ENCODE measurements at places on chromosomes 13 and 19. TPM values are rescaled to one million over a fixed set of nuclear protein-coding genes. Genes with fewer than 3 reads are reported as not detected.
A peak's percentile ranks its signal among the peaks of the same experiment; 100 is the strongest.

The FOXA3 gene
- total RNA-seq, result 19.2 TPM

DNA sequence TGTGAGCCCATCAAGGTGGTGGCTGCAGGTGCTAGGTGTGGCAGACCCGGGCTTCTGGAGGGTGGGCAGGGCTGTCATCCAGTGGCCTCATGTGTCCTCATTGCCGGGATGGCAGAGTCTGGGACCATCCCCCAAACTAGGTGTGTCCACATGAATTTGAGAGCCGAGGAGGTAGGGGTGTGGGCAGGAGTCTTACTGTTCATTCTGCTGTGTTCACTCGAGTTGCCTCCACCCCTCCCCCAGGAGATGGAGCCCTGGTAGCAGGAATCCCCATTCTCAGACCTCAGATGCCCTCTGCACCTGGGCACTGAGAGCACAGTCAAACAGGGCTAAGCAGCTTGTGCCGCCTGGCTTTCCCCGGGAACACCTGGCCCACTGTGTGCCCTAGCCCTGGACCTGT lies 22.4 kb downstream of the NAXD start:
- peaks cover 90% of the 10 kb centered on the region for H3K36me3 ChIP-seq
- no peaks in the 10 kb centered on the region for H3K27me3 ChIP-seq
- DNase-seq, result no peak
- H3K4me1 ChIP-seq, result peaks cover 15% of the 10 kb centered on the region
- no peak overlapping the region for H3K27ac ChIP-seq

The ZNF724 gene
- total RNA-seq, result 1.2 TPM

GRCh38 chr13:105116966-105117365 lies 1418.5 kb downstream of the EFNB2 start:
- DNase-seq, result no peak
- no peaks in the 10 kb centered on the region for H3K27me3 ChIP-seq
- H3K4me1 ChIP-seq, result no peaks in the 10 kb centered on the region
- no peak overlapping the region for H3K27ac ChIP-seq

DNA sequence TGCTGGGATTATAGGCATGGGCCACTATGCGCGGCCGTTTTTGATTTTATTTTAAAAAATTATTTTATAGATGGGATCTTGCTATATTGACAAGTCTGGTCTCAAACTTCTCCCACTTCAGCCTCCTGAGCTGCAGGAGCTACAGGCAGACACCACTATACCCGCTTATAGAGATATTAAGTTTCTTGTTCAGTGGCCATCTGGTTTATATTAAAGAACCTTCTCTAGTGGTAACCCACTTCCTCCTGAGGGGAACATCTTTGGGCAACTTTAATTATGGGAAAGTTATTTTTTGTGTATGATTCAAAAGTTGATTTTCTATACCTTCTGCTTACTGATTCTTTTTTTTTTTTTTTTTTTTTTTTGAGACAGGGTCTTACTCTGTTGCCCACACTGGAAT lies 172.7 kb downstream of the KLF5 start:
- H3K27ac ChIP-seq, result no peak overlapping the region
- DNase-seq, result no peak
- no peak overlapping the region for H3K4me3 ChIP-seq
- H3K36me3 ChIP-seq, result no peaks in the 10 kb centered on the region
- no peaks in the 10 kb centered on the region for H3K27me3 ChIP-seq

GRCh38 chr19:29367791-29368222 lies 154.9 kb upstream of the UQCRFS1 start:
- H3K4me1 ChIP-seq, result no peaks in the 10 kb centered on the region
- no peak for DNase-seq
- H3K36me3 ChIP-seq, result no peaks in the 10 kb centered on the region
- no peaks in the 10 kb centered on the region for H3K27me3 ChIP-seq
- no peak overlapping the region for H3K4me3 ChIP-seq

GRCh38 chr13:49472186-49472585 lies 23.6 kb upstream of the PHF11 start:
- H3K4me1 ChIP-seq, result no peaks in the 10 kb centered on the region
- H3K4me3 ChIP-seq, result no peak overlapping the region
- H3K27ac ChIP-seq, result no peak overlapping the region
- peaks cover 74% of the 10 kb centered on the region for H3K36me3 ChIP-seq

- H3K27me3 ChIP-seq, result no peaks in the 10 kb centered on the region
- H3K27ac ChIP-seq, result no peak overlapping the region
- H3K36me3 ChIP-seq, result no peaks in the 10 kb centered on the region
- H3K4me1 ChIP-seq, result peaks cover 16% of the 10 kb centered on the region
- DNase-seq, result no peak
- H3K4me3 ChIP-seq, result no peak overlapping the region
These were observed 94.1 kb upstream of the STARD13 start for GRCh38 chr13:33379608-33380007.

DNA sequence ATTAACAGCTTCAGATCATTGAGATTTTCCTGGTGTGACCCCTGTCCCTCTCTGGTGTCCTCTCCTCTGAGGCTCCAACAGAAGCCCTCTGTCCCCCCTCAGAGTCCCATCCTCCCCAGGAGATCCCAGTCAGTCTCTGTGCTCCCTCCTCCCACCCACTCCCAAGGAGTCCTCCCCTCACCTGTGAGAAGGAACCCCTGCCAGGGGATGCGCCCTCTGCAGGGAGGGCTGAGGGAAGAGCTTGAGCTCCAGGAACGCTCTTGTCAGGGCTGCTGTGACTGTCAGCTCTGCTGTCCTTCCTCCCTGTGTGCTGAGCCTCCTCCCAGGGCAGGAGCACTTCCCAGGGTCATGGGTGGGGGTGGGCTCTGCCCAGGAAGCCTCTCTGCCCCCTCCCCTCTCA lies 33.2 kb downstream of the CEACAM8 start:
- no peak overlapping the region for H3K27ac ChIP-seq
- H3K4me3 ChIP-seq, result no peak overlapping the region
- DNase-seq, result no peak

DNA sequence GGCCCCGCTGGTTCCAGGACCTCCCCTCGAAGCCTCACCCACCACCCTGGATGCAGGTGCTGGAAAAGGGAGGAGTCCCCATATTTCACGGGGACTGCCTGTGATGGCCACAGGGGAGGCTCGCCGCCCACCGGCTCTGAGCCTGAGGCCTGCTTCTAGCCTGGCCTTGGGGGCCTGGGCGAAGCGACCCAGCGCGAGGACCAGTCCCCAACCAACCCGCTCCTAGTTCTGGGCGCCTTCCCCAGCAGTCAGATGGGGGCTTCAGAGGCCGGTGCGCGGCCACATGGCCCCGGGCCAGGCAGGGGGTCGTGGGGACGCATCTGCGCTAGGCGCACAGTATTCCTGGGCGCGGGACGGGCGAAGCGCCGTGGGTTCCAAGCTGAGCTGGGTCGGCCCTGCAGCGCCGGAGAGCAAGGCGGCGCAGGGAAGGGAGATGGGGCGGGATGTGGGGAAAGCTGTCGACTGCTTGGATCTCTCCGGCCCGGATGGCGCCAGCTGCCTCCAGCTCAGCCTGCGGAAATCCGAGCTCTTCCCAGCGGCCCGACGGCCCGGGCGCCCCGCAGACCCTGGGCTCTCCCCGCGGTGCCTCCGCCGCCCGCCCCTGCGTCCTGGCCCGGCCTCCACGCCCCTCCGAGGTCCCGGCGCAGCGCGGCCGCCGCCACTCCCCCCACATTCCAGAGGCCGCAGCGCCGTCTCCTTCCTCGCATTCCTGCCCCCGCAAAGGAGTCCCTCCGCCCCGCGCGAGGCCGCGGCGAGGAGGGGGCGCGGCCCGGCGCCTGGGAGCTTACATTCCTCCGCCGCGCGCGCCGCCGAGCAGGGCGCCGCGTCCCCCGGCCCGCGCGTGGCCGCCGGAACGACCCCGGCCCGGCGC lies at the start of gene WTIP:
Gene WTIP, plus strand, starts transcription at position 788 of the 871 bp plus-strand sequence. CDS start 217 bp downstream, outside the sequence.
- peaks cover 21% of the 10 kb centered on the region for H3K4me1 ChIP-seq
- no peaks in the 10 kb centered on the region for H3K36me3 ChIP-seq
- peak; percentile 95 for DNase-seq
- peaks cover 8% of the 10 kb centered on the region for H3K27me3 ChIP-seq
- peak within 1 kb of the TSS; percentile 68 for H3K4me3 ChIP-seq

DNA sequence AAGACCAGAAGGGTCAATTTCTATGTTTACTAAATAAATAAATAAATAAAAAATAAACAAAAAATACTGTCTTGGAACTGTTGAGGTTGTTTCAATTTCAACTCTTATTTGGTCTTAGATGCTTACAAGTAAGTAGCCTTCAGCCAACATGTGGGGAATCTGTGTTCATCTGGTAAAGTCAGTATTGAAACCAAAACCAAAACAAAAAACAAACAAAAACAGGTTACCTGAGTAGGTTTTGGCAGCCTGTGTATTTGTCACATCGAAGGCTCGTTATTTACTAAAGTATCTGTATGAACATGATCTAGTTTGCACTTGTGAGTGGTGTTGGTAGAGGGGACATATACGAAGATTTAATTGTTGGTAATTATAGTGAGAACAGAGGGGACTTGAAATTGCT lies 471.5 kb downstream of the SLITRK5 start:
- no peaks in the 10 kb centered on the region for H3K36me3 ChIP-seq
- no peak overlapping the region for H3K4me3 ChIP-seq
- no peaks in the 10 kb centered on the region for H3K27me3 ChIP-seq

GRCh38 chr13:77776704-77777103 lies 79.2 kb downstream of the SLAIN1 start:
- H3K36me3 ChIP-seq, result no peaks in the 10 kb centered on the region
- H3K27me3 ChIP-seq, result no peaks in the 10 kb centered on the region
- no peak overlapping the region for H3K4me3 ChIP-seq
- H3K27ac ChIP-seq, result no peak overlapping the region
- no peak for DNase-seq

DNA sequence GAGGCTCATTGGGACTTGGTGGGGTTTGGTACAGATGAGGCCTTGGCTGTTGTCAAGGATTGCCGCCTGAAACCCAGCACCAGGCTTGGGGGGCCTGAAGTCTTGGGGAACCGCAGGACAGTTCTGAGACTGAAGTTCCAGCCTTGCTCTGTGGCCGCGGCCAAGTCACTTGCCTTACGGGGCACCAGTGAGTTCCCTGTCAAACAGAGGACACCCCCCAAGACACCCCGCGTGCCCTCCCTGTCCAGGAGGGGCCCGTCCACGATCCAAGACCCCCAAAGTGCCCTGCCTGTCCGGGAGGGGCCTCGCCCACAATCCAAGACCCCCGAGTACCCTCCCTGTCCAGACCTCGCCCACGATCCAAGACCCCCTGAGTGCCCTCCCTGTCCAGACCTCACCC lies 2.5 kb downstream of the CDC34 start:
- peak overlapping the region; percentile 100 for H3K4me3 ChIP-seq
- no peaks in the 10 kb centered on the region for H3K27me3 ChIP-seq
- no peak overlapping the region for H3K27ac ChIP-seq
- DNase-seq, result no peak

- H3K36me3 ChIP-seq, result peaks cover 12% of the 10 kb centered on the region
- DNase-seq, result peak; percentile 90
- peak overlapping the region; percentile 56 for H3K27ac ChIP-seq
These were observed 4.7 kb upstream of the PRMT1 start for GRCh38 chr19:49672131-49672919.

DNA sequence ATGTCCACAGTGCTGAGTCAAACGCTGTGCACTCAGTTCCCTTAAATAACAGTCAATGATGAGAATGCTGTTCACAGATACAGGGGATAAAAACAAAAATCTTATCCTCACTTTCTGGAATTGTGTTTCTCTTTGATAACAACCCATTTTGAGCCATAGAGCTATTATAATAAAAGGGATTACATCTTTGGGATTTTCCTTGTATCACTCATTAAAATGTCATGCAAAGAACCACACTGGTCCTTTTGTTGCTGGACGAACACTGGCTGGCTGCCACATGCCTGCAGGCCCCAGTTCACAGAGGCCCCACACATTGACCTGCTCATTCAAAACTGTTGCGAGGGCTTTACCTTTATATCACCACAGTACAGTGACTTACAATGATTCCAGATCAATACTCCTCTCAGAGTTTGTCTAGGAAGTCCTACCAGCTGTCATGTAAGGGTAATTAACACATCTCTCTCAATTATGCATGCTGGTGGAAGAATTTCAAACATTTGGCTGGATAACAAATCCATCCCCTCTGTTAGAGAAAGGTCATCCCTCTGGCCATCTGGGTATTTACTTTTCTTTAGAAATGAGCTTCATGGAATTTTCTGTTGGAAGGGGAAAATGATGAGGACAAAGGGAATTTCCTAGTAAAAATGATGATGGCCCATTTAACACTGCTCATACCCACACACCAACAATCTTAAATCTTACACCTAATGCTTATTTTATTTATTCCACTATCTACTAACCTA lies 85.9 kb downstream of the MBNL2 start:
- H3K4me1 ChIP-seq, result peaks cover 55% of the 10 kb centered on the region
- no peak overlapping the region for H3K4me3 ChIP-seq
- H3K27me3 ChIP-seq, result no peaks in the 10 kb centered on the region
- H3K27ac ChIP-seq, result no peak overlapping the region
- peak; percentile 62 for DNase-seq
- no peaks in the 10 kb centered on the region for H3K36me3 ChIP-seq

DNA sequence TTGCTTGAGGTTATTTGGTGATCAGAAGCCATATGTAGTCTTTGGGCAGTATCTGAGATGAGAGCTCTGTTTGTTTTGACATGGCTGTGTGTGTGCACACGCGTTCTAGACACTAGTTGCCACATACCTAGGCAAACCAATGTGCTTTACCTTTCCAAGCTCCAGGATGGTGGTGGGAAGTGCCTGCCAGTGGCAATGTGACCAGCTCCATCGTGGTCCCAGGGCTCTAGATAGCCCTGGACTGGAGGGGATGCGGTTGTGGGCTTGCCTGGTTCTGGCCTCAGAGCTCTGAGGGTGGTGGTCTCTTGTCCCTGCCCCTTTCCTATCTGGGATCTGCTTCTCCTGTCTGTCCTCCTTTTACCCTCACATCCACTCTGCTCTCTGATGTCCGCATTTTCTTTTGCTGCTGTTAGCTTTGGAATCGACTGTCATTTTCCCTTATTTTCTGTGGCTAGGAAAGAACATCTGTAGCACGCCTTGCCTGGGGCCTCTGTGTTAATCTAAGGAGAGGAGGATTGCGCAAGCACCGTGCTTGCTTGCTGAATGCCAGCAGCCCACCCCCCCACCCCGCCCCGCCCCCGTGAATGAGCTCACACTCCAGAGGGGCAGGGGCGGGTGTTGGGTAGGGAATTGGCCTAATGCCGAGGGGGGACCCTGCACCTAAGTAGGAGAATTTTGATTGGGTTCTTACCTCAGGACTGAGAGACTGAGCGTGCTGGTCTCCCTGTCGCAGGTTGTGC lies 89.5 kb downstream of the ARHGEF7 start:
- H3K4me3 ChIP-seq, result no peak overlapping the region
- H3K4me1 ChIP-seq, result peaks cover 59% of the 10 kb centered on the region
- H3K36me3 ChIP-seq, result peaks cover 11% of the 10 kb centered on the region
- H3K27ac ChIP-seq, result peak overlapping the region; percentile 62
- no peaks in the 10 kb centered on the region for H3K27me3 ChIP-seq
- peak; percentile 82 for DNase-seq

The CCL25 gene
- total RNA-seq, result not detected

- peaks cover 50% of the 10 kb centered on the region for H3K36me3 ChIP-seq
- no peak overlapping the region for H3K27ac ChIP-seq
- H3K27me3 ChIP-seq, result no peaks in the 10 kb centered on the region
- H3K4me1 ChIP-seq, result no peaks in the 10 kb centered on the region
- no peak overlapping the region for H3K4me3 ChIP-seq
- DNase-seq, result no peak
These were observed 64.3 kb downstream of the TM9SF2 start for GRCh38 chr13:99565478-99566124.

GRCh38 chr19:38199340-38199739 lies 24.7 kb downstream of the DPF1 start:
- H3K27ac ChIP-seq, result no peak overlapping the region
- no peak for DNase-seq
- peaks cover 90% of the 10 kb centered on the region for H3K36me3 ChIP-seq
- H3K4me1 ChIP-seq, result no peaks in the 10 kb centered on the region

The MTIF3 gene
- 35.2 TPM for total RNA-seq

Measured in stomach (tissue), 19 donors.